ENCODE measurements at places on chromosomes 16 and 17.

- DNase-seq: no peak
These were observed 72.1 kb downstream of the VMP1 start for GRCh38 chr17:59779521-59779920.

- DNase-seq: no peak
These were observed 129.5 kb downstream of the CDH13 start for GRCh38 chr16:82756283-82756599.

GRCh38 chr17:47246120-47246519 lies 7.5 kb upstream of the ITGB3 start:
- no peak for DNase-seq

GRCh38 chr16:4691666-4692412 lies 1.5 kb upstream of the NUDT16L1 start:
- no peak for DNase-seq

DNA sequence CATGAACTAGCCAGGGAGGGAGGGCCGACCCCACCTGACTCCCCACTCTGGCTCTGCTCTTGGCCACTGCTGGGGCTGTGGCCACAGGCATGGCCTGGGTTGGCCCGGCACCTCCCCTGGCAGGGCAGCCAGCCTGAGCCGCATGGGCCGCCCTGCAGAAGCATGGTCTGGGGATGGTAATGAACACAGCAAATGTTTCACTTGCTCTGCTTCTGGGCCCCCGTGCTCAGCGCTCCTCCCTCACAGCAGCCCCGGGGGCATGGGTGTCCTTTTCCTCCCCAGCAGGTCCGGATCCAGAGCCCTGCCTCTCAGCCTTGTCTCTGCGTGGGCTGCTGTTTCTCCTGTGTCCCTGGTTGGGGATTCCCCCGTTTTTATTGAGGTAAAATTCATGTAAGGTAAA lies 30.9 kb upstream of the KCNJ12 start:
- no peak for DNase-seq

DNA sequence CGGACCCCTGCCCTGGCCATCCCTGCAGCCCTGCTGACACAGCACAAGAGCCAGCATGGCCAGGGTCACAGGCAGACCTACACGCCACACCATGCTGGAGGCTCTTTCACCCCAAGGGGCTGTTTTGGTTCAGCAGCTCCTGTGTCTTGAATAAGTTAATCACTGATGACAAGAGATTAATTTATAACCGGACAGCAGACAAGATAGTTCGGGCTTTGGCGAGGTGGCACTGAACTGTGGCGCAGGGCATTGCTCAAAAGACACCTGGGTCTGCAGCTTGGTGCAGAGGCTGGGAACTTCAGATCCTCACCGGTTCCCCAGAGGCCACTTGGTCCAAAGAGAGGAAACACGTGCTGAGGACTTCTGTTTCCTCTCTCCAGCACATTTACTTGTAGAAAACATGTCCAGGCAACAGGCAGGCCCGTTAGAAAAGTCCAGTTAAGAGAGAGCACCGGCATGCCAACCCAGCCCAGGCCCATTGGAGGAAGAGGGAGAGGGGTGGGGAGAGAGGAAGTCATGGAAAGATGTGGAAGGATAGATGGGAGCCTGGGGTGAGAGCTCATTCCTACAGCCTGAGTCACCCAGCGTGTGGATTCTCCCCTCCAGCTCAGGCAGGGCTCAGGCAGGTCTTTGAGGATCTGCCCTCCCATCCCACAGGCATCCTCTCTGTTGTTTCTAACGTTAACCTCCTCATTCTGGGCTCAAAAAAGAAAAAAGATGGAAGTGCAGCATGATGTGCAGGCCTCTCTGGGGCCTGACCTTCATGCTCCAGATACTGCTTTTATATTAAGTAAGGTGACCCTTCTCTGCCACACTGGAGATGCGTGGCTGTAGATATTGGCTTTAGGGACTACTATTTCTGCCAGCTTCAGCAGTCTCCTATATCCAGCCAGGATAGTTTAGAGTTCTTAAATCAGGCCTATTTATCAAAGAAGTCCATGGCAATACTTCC lies 80.0 kb upstream of the HNF1B start:
- peak; percentile 81 for DNase-seq

GRCh38 chr17:50631908-50632571 lies 2.6 kb upstream of the ABCC3 start:
- no peak for DNase-seq

DNA sequence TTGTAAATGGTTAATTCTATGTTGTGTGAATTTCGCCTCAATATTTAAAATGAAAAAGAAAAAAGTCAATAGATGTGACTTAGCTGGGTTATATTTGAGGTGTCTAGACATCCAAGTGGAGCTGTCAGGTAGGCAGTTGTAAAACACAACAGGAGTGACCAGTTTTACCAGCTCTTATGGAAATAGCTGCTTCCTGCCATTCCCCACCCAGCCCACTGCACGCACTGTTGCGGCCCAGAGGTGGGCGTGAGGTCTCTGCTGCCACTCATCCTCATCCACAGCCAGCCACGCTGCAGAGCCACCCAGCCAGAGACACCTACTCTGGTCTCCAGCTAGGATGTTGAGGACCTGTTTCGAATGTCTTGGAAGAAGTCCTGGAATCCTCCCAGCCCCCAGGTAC lies 3.4 kb upstream of the CARD14 start:
- DNase-seq: no peak

DNA sequence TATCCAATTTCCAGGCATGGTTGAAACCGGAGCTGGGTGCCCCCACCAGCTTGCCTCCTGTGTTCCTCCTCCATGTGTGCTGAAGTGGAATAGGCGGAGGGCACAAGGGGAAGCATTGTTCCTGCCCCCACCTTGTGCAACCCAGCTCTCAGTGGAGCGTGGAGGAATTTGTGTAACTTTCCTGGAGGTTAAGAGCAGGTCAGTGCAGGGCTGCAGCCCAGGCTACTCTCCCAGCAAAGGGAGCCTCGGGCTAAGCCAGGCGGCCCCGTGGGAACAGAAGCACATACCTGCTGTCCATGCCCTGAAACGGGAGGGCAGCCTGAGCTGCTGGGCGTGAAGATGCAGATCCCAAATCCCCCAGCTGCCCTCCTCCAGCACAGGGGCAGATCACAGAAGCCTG lies 158.8 kb upstream of the LHX1 start:
- DNase-seq: peak; percentile 86

GRCh38 chr17:30554839-30555751 lies 77.9 kb downstream of the GOSR1 start:
- no peak for DNase-seq

DNA sequence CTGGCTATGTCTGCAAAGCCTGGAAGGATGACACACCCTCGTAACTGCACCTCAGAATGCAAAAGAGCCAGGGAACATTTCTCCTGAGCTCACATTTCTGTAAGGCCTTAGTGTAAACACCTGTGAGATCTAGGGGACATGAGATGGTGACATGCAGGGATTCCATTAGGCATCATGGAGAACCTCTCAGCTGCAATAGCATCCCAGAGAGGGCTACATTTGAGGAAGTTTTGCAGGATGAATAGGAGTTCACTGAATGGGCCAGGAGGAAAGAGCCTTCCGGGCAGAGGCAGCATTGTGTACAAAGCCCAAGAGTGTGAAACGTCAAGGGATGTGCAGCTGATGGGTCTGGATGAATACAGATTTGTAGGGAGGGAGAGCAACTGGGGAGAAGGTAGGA lies 223.0 kb upstream of the RPL38 start:
- no peak for DNase-seq

- no peak for DNase-seq
These were observed 832 bp downstream of the ETV4 start for GRCh38 chr17:43545383-43545632.

GRCh38 chr16:57349212-57350031 lies 9.2 kb upstream of the CCL22 start:
- DNase-seq: no peak

DNA sequence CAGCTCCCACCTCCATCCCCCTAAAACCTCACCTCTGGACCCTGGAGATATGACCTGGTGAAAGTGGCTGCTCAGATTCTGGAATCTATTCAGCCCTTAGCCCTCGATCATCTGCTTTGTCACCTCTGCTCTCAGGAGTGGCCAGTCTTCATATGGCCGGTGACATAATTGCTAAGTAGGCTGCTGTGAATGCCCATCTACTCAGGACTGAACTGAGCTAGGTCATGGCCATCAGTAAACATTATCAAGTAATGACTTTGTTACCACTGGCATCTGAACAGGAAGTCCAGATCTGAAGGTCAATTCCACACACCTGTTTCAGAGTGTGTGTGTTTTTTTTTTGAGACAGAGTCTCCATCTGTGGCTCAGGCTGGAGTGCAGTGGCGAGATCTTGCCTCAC lies 78.6 kb downstream of the CDK5R1 start:
- DNase-seq: no peak

DNA sequence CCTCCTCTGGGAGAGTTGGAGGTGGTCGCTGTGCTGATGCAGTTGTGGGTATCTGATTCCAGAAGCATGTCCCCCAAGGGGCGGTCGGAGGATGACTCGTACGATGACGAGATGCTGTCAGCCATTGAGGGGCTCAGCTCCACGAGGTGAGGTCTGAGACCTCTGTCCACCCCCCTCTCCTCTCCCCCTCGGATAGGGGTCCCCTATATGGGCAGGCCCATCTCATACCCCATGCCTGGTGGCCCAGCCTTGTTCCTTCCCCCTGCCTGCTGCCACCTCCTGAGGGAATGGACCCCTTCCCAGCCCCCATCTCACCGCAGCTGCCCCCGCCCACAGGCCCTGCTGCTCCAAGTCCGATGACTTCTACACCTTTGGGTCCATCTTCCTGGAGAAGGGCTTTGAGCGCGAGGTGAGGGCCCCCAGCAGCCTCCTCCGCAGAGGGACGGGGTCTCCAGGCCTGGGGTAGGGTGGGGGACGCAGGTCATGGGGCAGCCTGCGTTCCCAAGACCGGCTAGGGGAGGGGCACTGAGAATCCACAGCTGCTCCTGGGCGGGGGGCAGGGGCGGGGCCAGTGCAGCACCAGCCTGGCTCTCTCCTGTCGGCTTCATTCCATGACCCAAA lies 39.2 kb downstream of the ADCY7 start:
- DNase-seq: no peak

- DNase-seq: no peak
These were observed 198.2 kb upstream of the CHMP6 start for GRCh38 chr17:80793421-80793820.

DNA sequence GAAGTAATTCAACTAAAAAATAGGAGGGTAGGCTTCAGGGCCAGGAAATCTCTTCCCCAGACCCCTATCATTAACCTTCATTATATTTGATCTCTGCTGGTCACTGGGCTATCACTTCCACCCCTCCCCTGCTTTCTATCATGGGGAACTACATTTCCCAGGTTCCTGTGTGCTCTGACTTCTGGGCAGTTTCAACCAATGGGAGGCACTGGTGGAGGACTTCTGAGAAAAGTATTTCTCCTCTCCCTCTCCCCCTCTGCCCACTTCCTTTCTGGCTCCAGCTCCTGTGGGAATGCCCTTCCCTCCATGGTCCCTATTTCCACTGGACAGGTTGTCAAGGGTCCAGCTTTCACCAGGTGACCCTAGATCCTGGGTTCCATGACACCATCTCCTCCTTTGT lies 364.4 kb downstream of the C16orf95 start:
- no peak for DNase-seq

DNA sequence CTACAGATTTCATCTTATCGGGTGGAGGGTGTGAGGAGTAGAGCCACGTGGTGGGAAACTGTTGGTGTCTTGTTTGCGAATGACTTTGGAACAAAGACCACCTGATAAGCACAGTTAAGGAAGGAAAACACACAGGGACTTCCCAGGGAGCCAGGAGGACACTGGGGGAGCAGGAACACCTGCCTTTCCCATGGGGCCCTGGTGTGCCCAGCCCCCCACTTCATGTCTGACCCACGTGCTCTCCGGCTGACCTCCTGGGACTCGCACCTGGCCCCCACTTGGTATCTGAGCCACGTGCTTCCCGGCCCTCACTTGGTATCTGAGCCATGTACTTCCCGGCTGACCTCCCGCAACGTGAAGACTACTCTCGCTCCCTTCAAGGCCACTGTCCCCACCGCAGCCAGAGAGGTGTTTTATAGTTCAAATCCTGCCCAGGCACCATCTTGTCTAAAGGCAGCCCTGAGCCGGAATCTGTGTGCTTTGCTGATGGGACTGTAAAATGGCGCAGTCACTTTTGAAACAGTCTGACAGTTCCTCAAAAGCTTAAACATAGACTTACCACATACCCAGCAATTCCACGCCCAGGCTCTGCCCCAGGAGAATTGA lies 5.4 kb upstream of the CSNK1D start:
- DNase-seq: no peak

DNA sequence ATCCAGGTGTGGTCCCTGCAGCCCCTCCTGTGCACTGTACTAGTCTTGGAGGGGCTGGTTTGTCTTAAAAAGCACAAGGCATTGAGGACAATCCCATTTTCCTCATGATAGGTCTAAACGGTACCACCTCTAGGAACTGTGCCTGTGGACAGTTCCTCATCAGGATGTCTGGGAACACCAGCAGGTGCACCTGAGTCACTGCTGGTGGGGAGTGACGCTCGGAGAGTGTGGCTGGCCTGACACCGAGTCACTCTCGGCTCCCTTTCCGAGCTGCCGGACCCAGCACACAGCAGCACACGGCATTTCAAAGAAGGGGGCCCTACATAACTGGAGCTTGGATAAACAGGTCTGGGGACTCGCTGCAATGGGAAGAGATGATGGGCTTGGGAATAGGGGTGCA lies 25.6 kb downstream of the LRRC75A start:
- no peak for DNase-seq

- DNase-seq: no peak
These were observed 223.0 kb downstream of the SNX29 start for GRCh38 chr16:12199524-12199923.

DNA sequence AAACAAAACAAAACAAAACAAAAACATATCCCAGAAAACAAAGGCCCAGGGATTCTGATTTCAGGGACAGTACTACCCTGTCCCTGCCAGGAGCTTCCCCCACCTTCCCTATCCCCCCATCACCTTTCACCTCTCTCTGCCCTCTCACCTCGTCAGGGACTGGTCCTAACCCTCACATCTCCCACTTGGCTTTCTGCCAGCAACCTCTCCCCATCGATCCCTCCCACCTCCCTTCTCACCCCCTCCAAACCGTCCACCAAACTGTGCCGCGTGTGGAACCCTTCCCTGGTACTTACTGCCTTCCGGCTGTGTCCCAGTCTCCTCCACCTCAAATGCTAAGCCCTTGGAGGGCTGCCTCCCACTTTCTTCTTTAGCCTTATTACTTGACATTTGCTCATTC lies 36.4 kb downstream of the TMEM186 start:
- no peak for DNase-seq

All from kidney epithelial cell (primary cell).